ENCODE measurements at places on chromosomes 11 and 22.

GRCh38 chr11:45852712-45853101 lies 5.4 kb downstream of the CRY2 start:
- no peak for DNase-seq

GRCh38 chr11:16511116-16512114 lies 155.1 kb upstream of the SOX6 start:
- no peak for DNase-seq

GRCh38 chr22:49554741-49555140 lies 272.9 kb downstream of the BRD1 start:
- DNase-seq, result no peak

DNA sequence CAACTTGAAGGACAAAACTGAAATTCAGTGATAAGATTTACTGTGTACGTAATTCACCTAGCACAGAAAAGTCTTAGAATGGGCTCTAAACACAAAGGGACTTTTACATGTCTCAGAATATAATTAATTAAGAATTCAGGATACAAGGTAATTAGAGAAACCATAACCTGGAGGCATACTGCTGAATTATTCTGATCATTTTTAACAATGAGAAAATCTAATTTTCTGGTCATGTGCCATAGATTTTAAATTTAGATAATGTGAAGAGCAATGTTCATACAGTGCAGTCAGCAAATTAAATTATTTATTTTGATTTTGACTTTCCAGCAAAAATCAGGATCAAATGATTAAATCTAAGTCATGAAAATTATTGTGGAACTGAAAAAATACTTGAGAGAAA lies 67.0 kb upstream of the MTNR1B start:
- no peak for DNase-seq

- DNase-seq, result peak; percentile 6
These were observed 61.1 kb upstream of the CD44 start for GRCh38 chr11:35077709-35078469.

DNA sequence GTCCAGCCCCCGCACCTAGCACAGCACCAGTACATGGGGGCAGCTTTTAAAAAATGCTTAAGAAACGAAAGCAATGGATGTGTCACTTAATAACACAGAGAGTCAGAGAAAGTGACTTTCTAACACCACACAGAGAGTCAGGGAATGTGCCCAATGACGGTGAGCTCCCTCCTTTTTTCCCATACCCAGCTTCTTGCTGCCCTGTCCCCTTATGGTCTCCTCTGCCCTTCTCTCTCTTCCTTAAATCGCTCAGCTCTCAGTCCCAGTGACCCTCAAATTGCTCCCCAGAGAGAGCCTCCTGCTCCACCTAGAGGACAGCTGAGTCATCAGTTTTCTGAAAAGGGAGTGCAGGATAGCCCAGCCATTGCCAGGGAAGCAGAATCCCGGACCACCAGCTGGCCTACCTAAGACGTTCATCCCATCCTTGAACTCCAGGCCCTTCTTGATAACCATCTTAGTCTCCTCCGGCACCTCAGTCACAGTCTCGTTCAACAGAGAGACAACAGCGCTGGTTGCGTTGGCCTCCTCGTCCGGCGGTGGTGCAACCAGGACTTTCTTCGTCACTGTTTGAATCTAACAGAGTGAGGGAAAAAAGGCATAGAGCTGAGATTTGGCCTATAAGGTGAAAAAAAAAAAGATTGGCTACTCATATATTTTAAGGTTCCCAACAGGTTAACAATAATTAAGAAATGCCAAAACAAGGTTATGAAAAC lies 113.5 kb downstream of the SLC1A2 start:
- peak; percentile 14 for DNase-seq

GRCh38 chr11:68545796-68546195 lies 85.2 kb downstream of the PPP6R3 start:
- DNase-seq, result no peak

DNA sequence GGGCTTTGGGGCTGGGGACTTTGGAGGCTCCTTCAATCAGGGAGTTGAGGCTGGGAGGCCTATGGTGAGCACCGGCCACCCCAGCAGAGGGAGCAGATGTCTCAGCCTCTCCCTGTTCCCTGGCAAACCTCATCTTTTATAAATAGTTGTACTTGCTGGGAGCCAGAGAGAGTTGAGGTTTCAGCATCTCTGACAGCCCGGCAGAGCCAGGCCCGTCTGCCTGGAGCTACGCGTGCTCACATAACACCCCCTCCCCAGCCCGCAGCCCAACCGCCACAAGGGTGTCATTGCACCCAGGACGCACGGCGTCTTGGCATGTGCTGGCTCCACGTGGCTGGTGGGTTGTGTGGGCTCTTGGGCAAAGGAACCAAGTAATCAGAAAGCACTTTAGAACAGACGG lies 127.1 kb downstream of the CHST1 start:
- no peak for DNase-seq

DNA sequence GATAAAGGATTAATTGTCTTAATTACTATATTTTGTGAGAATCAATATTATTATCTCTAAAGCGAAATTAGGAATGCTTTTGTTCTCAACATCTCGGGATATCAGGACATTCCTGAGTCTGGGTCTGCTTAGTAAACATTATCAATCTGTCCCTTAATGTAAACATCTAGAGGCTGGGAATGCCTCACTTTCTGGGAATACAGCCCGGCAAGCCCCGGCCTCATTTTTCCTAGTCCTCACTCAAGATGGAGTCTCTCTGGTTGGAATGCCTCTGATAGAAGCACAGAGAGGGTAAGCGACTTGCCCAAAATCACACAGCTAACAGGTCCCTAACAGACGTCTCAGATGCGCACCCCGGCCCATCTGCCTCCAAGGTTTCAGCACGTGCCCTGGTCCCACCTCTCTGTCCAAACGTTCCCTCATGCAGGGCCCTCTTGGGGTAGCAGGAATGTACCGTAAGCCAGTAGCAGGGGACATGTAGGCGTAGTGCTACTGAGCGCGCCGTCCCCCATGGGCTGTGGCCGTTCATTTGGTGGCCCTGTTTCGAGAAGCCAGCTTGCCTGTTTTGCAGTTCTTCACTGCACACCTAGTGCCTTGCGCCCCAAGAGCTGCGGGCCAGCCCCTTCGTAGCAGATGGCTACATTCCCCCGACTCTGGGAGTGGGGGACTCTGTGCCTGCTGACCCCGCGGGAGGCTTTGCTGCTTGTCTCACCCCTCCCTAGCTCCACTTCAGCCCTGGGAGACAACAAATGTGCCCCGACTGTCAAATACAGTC lies 62.2 kb upstream of the FADD start:
- no peak for DNase-seq

DNA sequence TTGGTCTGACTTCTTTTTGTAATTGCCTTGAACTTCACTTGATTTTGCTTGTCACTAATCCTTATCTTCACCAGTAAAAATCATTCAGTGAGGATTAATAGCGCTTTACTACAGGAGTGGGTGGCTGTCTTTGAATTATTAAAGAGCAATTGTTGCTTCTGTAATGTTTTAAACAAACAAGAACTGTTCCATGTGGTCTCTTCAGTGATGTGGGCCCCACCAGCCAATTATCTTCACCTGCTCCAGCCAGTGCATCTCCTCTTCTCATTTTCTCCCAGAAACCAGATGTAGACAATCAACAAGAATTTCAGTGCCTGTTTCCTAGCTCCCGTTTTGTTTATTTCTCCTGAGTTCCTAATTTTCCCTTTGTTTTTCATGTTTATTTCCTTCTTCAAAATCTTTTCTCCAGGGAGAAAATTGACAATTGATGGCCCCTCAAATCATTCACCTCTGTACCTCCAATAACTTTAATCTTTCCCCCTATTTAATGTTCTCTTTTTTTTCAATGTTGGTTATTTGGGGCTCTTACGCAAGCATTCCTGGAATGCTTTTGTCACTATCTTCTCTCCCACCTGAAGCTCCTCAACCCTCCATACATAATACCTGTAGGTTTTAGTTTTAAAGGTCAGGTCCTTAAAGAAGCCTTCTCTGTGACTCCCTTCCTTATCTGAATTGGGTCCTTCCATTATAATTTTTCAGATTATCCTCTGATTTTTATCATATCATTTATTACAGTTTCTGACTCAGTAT lies 115.1 kb downstream of the ARFGAP2 start:
- DNase-seq, result no peak

GRCh38 chr22:20931126-20931654 lies 14.0 kb downstream of the CRKL start:
- no peak for DNase-seq
